ENCODE measurements at places on chromosomes 4 and X. TPM values are rescaled to one million over a fixed set of nuclear protein-coding genes. Genes with fewer than 3 reads are reported as not detected.

DNA sequence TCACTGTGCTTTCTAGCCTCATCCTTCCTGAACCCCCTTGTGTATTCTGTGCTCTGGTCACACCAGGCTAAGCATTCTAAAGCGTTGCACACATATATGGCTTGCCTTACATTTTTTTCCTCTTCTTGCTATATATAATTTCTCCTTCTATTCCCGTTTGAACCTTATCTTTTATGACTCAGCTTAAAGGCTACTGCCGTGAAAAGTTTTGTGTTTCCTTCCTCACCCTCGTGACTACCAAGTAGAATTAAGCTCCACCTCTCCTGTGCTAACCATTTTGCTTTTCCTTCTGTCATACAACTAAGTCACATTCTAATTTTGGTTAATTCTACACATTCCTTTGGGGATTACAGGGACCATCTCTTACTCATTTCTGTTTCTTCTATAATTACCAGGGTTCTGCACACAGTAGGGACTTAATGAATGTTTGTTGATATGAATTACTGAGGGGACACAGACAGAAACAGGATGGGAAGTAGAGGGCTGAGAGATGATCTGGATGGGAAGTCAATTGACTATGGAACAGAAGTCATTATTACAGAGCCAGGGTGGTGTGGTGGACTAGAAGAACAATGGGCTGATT is 67.1 kb downstream of the DOCK11 start:
- H3K36me3 ChIP-seq, result no peaks in the 10 kb centered on the region
- no peaks in the 10 kb centered on the region for H3K4me1 ChIP-seq
- H3K4me3 ChIP-seq, result no peak overlapping the region
- no peak for DNase-seq
- H3K27me3 ChIP-seq, result no peaks in the 10 kb centered on the region

DNA sequence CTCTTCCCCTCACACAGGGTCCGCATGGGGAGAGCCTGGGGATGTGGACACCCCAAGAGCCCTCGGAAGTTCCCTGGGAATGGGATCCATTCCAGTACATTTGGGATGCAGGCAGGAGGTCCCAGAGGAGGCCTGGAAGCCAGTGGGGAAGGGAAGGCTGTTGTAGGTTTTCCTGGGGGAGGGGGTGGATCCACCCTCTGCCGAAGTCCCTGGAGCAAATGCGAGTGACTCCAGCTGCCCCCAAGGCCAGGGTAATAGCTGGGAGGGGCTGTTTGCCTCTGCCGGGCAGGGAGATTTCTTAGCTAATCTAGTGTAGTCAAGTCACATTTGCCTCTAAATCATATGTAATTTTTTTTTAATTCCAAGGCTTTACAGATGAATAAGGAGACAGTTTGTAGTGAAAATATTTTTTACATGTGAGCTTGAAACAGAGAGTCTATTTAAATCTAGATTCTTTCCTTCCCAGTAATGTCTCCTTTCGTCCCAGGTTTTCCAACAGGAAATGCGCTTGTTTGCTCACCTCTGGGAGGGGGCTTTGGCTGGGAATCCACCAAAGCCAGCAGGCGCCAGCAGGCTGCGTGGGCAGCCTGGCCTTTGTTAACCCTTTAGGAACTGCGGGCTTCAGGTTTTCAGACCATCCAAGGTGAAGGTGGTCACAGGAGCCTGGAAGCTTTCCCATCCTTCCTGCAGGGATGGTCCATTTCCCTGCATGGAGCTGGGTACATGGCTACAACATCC is 26.8 kb downstream of the SH3TC1 start:
- H3K4me1 ChIP-seq, result peaks cover 6% of the 10 kb centered on the region
- H3K27me3 ChIP-seq, result no peaks in the 10 kb centered on the region
- DNase-seq, result no peak
- no peak overlapping the region for H3K4me3 ChIP-seq

GRCh38 chr4:146342600-146343192 is 128.4 kb downstream of the REELD1 start:
- no peak overlapping the region for H3K27ac ChIP-seq
- no peaks in the 10 kb centered on the region for H3K36me3 ChIP-seq
- DNase-seq, result peak; percentile 70
- no peak overlapping the region for H3K4me3 ChIP-seq

DNA sequence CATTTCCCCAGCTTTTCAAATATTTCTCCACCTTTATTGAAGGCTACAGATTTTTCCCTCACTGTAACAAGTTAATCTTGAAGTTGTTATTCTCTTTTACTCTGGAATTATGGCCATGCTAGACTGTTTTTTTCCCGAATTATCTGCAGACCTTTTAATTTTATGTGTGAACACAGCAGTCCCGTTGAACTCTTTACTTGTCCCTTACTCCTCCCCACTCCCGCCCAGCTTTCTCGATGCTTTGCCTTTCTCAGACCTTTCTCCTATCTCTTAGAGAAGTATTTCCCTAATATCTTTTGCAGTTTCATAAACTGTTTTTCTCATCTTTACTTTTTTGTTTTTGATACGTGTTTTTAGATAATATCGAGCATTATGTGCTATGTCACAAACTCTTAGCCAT is 776 bp downstream of the CEP44 start:
- no peaks in the 10 kb centered on the region for H3K27me3 ChIP-seq
- peak overlapping the region; percentile 77 for H3K4me3 ChIP-seq
- no peak for DNase-seq
- peak overlapping the region; percentile 99 for H3K27ac ChIP-seq

DNA sequence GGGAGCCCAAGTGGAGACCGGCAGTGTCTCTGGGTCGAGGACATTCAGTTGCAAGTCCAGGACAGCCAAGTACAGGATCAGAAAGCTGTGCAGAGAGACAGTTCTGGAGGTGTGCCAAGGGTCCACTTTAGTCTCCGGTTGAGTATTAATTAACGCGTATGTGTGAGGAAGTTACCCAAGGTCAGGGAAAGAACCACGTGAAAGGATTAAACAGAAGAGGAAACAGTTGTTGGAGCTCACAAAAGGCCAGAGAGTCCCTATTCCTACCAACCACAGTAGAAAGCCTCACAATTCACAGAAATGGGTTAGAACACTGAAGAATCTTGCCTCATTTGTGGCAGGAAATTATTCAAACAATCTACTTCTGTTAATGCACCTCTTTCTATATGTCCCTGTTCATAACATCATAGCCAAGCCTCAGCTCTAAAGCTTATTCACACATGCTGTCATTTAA is 17.9 kb upstream of the NSUN7 start:
- H3K27me3 ChIP-seq, result peaks cover 4% of the 10 kb centered on the region
- DNase-seq, result peak; percentile 49
- no peak overlapping the region for H3K4me3 ChIP-seq

DNA sequence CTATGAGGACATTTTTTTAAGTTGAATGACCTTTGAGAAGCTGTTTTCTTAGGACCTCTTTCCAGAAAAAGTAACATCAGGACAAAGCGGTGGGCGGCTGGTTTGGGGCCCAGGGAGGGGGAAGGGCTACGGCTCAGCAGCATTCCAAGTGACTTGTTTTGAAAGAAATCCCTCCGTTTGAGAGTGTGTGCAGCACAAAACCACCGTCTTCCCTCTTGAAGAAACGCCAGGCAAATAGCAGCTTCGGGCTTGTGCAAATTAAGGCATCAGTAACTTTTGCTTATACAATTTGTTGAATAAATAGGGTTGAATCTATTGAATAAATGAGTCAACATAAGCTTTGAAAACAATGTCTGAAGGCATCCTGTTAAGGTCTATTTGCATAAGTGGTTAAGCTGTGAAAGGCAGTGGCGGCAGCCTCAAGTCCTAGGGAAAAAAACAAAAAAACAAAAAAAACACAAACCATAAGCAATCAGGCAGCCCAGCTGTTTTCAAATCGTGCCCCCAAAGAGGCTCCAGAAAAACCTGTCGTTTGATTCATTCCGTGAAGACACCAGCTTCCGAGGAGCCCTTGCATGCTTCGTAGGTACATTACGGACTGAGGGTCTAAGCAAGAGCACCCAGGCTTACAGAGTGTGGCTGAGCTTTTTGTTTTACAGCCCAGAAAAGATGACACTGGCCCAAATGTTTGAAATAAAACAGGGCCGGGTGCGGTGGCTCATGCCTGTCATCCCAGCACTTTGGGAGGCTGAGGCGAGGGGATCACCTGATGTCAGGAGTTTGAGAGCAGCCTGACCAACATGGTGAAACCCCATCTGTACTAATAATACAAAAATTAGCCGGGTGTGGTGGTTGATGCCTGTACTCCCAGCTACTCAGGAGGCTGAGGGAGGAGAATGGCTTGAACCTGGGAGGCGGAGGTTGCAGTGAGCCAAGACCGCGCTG is 103.7 kb downstream of the CRLF2 start:
- no peaks in the 10 kb centered on the region for H3K36me3 ChIP-seq
- H3K27ac ChIP-seq, result no peak overlapping the region
- no peak overlapping the region for H3K4me3 ChIP-seq
- H3K4me1 ChIP-seq, result no peaks in the 10 kb centered on the region
- no peaks in the 10 kb centered on the region for H3K27me3 ChIP-seq
- DNase-seq, result no peak

GRCh38 chr4:143424276-143424675 is 87.6 kb downstream of the GAB1 start:
- no peak overlapping the region for H3K4me3 ChIP-seq
- H3K4me1 ChIP-seq, result no peaks in the 10 kb centered on the region
- H3K36me3 ChIP-seq, result peaks cover 4% of the 10 kb centered on the region
- H3K27me3 ChIP-seq, result no peaks in the 10 kb centered on the region
- no peak for DNase-seq

GRCh38 chrX:25527596-25527995 is 511.8 kb upstream of the ARX start:
- peaks cover 16% of the 10 kb centered on the region for H3K4me1 ChIP-seq
- DNase-seq, result no peak
- H3K27me3 ChIP-seq, result no peaks in the 10 kb centered on the region
- H3K4me3 ChIP-seq, result no peak overlapping the region
- no peak overlapping the region for H3K27ac ChIP-seq

GRCh38 chr4:111639120-111639690 is 506.0 kb upstream of the FAM241A start:
- H3K27me3 ChIP-seq, result peaks cover 6% of the 10 kb centered on the region
- no peaks in the 10 kb centered on the region for H3K36me3 ChIP-seq
- peaks cover 3% of the 10 kb centered on the region for H3K4me1 ChIP-seq
- no peak overlapping the region for H3K27ac ChIP-seq
- no peak for DNase-seq
- H3K4me3 ChIP-seq, result no peak overlapping the region

GRCh38 chrX:6965729-6966128 is 181.8 kb upstream of the STS start:
- H3K36me3 ChIP-seq, result no peaks in the 10 kb centered on the region
- no peak overlapping the region for H3K4me3 ChIP-seq
- no peak for DNase-seq

- no peaks in the 10 kb centered on the region for H3K27me3 ChIP-seq
- no peak overlapping the region for H3K27ac ChIP-seq
- H3K4me1 ChIP-seq, result no peaks in the 10 kb centered on the region
- H3K4me3 ChIP-seq, result no peak overlapping the region
- peak; percentile 36 for DNase-seq
- no peaks in the 10 kb centered on the region for H3K36me3 ChIP-seq
Measured at GRCh38 chr4:87912164-87913004, 63.1 kb upstream of the SPP1 start.

- DNase-seq, result no peak
- H3K27me3 ChIP-seq, result no peaks in the 10 kb centered on the region
- no peak overlapping the region for H3K27ac ChIP-seq
- H3K36me3 ChIP-seq, result no peaks in the 10 kb centered on the region
Measured at GRCh38 chr4:95957054-95957453, 117.2 kb downstream of the PDHA2 start.

- no peak for DNase-seq
- H3K4me1 ChIP-seq, result no peaks in the 10 kb centered on the region
- no peak overlapping the region for H3K27ac ChIP-seq
- H3K36me3 ChIP-seq, result no peaks in the 10 kb centered on the region
- H3K27me3 ChIP-seq, result no peaks in the 10 kb centered on the region
Measured at GRCh38 chr4:9968472-9968871, 52.8 kb downstream of the SLC2A9 start.

GRCh38 chr4:26763063-26763462 is 97.6 kb upstream of the STIM2 start:
- H3K4me1 ChIP-seq, result no peaks in the 10 kb centered on the region
- no peaks in the 10 kb centered on the region for H3K36me3 ChIP-seq
- H3K4me3 ChIP-seq, result no peak overlapping the region
- DNase-seq, result no peak
- no peak overlapping the region for H3K27ac ChIP-seq

DNA sequence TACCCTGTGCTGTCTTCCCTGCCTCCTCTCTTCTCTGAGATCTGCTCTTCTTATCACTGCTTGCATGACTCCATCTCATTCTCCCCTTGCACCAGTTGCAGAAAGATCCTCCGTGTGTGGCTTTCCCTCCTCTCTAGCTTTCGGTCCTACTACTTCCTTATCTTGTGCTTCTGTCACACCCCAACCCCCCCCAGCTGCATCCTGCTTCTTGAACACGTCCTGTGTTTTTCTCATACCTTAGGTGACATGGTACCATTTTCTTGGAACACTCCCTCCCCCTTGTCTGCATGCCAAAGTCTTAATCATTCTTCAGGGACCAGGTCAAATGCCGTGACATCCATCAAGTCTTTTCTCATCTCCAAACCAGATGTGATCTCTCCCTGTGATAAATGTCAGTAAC is 46.4 kb downstream of the FHL1 start:
- DNase-seq, result no peak
- H3K27ac ChIP-seq, result no peak overlapping the region
- H3K36me3 ChIP-seq, result no peaks in the 10 kb centered on the region

DNA sequence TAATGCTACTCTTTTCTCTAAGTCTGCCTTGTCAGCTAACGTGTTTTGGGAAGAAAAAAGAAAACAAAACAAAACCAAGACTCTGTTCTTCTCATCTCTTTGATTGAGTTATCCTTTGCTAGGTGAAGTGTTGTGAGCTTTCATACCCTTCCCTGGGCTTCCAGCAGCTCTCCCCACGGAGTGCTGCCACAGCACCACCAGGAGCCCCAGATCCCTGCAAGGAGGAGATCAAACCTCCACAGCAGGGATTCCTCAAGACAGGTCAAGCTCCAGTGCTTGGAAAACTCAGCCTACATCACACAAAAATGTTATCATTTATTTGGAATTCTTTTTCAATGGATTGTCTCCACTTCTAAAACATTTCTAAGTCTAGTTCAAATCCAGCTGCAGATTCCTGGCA is 1981.9 kb upstream of the TENM3 start:
- no peaks in the 10 kb centered on the region for H3K27me3 ChIP-seq
- H3K27ac ChIP-seq, result no peak overlapping the region
- no peaks in the 10 kb centered on the region for H3K4me1 ChIP-seq
- no peak for DNase-seq
- H3K4me3 ChIP-seq, result no peak overlapping the region
- no peaks in the 10 kb centered on the region for H3K36me3 ChIP-seq

The MAGEE2 gene
- not detected for total RNA-seq

The SPATA4 gene
- not detected for total RNA-seq

The EGFL6 gene
- total RNA-seq, result not detected

The CWH43 gene
- not detected for total RNA-seq

The SRP72 gene
- total RNA-seq, result 145 TPM

The SYTL5 gene
- total RNA-seq, result not detected

The RAB40A gene
- total RNA-seq, result 0.58 TPM

The NLRP2B gene
- total RNA-seq, result not detected

The TIGD4 gene
- total RNA-seq, result 0.18 TPM

The SAGE1 gene
- not detected for total RNA-seq

All from endothelial cell of umbilical vein (primary cell).